ENCODE measurements at places on chromosomes 12 and 14.

GRCh38 chr12:82203086-82203485 is 155.1 kb downstream of the CCDC59 start:
- DNase-seq: no peak

- no peak for DNase-seq
Observed at GRCh38 chr14:76484355-76484754, 108.4 kb downstream of the ESRRB start.

GRCh38 chr12:54390176-54390667 is 5.7 kb upstream of the ZNF385A start:
- no peak for DNase-seq

- no peak for DNase-seq
Observed at GRCh38 chr14:63296060-63296563, 22.6 kb downstream of the GPHB5 start.

DNA sequence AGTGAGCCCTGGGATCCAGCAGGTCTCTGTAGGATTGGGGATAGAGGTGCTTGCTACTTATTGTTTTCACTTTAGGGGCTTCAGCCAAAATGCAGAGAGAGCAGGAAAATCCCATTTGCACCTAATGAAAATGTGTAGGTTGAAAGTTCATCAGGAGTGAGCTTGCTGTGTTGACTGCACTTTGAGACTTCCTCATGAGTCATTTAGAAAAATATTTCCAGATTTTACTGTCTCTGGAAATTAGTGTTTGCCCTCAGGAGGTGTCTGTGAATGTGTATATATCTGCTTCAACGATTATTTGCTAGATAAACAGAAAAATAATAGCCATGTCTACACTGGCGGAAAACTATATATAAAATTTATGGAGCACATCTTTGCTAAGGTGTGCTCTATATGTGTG is 159.3 kb downstream of the CAND1 start:
- no peak for DNase-seq

GRCh38 chr12:26736563-26737486 is 96.2 kb downstream of the ITPR2 start:
- no peak for DNase-seq

DNA sequence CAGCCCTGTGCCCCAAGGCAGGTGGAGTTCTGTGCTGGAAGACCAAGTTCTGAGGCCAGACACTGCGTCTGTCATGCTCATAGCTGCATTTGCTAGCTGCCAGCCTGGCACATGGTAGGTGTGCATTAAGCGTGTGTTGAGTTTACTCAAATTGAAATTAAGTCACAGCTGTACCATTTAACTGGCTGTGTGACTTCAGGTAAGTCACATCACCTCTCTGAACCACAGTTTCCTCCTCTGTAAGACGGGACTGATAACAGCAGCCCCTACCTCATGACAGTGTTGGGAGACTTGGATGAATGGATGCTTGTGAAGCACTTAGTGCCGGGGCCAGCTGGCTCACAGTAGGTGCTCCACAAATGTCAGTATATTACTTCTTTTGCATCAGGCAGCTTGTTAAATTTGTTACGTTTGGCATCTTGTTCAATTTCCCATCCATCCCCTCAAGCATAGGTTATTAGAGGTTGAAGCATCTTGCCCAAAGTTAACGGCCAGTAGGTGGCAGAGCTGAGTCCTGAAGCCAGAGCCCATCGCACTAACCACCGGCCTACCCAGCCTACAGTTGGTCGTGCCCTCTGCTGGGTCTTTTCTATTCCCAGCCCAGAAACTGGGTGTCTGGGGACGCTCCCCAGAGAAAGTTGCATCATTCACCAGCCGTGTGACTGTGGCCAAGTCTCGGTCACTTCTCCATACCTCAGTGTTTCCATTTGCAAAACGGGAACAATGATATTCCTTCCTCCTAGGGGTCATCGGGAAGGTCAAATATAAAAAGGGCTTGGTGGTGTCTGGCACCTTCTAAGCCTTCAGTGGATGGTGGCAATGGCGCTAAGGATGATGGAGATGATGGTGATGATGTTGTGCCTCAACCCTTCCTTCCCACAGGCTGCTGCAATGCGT is 4.5 kb downstream of the DAO start:
- peak; percentile 48 for DNase-seq

- DNase-seq: no peak
Observed at GRCh38 chr12:125314051-125314755, 249.0 kb downstream of the AACS start.

- DNase-seq: no peak
Observed at GRCh38 chr12:22978962-22979361, 354.0 kb downstream of the ETNK1 start.

- DNase-seq: no peak
Observed at GRCh38 chr14:61145903-61146481, 135.1 kb downstream of the TMEM30B start.

DNA sequence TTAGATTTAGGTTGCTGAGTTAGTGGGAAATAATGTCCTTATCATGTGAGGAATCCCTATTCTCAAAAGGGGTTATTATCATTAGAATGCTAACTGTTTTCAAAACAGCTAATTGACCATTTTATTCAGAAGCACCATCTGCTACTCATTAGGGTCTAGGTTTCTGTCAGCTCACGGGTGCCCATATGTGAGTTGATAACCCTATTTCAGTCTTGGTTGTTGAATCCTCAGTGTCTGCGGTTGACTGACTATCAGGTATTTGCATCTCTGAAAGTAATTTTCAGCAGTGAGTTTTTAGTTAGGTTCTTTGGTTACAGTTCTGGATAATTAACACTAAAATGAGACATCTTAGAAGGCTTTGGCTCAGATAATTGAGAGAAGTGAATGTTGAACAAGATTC is 1404.0 kb downstream of the AACS start:
- DNase-seq: no peak

GRCh38 chr12:1502831-1503230 is 91.5 kb downstream of the FBXL14 start:
- DNase-seq: no peak

DNA sequence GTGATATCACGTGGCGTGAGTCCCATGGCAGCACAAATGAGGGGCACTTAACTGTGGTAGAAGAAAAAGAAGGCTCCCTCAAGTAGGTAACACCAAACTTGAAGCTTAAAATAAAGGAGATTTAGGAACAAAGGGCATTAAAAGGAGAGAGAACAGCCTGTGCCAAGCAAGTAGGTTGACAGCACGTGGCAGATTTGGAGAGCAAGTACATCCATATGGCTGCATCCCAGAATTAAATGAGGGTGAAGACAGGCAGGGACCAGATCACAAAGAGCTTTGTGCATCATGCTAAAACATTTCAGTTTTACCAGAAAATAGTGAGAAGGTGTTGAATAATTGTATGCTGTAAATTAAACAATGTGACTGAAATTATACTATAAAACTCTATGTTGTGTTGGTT is 32.8 kb downstream of the KCNMB4 start:
- DNase-seq: no peak

GRCh38 chr14:52363041-52363704 is 49.1 kb downstream of the PTGER2 start:
- no peak for DNase-seq

DNA sequence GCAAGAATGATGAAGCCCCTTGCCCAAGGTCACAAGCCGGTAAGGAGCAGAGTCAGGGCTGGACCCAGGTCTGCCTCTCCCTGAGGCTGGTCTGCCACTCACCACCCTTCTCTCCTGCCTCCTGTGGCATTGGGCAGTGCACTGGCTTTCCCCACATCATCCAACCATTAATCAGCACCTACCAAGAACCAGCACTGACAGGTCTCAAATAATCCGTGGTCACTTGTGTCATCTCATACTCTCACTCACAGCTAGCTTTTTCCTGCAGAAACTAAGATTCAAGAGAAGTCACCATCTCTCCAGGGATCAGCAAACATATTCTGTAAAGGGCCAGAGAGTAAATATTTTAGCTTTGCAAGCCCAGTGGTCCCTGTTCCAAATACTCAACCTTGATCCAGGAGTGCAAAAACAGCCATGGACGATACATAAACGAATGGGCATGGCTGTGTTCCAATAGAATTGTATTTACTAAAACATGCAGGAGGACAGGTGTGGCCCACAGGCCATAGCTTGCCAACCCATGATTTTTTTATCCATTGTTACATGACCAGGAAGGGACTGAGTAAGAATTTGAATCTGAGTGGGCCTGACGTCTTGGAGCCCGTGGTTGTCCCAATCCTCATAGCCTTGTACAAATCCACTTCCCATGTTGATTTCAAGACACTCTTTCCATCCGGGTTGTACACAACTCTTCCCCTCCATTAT is 374.2 kb downstream of the BCL11B start:
- DNase-seq: no peak

GRCh38 chr12:102427543-102427941 is 52.8 kb downstream of the IGF1 start:
- no peak for DNase-seq

- DNase-seq: no peak
Observed at GRCh38 chr14:104687601-104688504, 1.6 kb upstream of the INF2 start.

DNA sequence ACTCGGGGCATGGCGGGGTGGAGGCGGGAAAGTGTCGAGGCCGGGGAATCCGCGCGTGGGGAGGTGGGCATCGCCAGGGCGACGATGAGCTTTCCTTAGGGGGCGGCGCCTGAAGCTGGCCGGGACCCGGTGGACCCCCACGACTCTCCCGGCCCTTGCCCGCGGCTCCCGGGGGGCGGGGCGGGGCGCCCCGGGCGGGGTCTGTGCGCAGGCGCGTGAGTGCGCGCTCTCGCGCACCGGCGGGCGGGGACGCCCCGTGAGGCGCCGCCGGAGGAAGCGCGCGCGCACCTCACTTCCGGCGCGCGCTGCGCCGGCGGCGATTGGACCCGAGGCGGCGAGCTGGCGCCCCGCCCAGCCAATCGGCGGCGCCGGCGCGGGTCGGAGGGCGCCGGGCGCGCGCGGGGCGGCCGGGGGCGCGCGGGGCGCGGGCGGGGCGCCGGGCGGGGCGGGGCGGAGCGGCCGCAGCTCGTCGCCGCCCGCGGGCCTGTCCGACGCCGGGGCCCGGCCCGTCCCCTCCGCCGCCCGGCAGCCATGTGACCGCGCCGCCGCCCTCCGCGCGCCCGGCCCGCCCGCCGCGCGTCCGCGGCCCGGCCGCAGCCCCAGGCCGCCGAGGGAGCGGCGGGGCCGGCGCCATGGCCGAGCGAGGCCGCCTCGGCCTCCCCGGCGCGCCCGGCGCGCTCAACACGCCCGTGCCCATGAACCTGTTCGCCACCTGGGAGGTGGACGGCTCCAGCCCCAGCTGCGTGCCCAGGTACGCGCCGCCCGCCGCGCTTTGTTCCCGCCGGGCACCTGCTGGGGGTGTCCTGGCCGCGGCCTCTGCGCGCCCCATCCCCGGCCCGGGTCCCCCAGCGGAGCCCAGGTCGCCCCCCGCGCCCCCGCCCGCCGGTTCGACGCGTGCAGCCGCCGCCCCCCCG is at the start of gene PACS2:
Gene PACS2 (plus strand): TSS at position 462 of the 914 bp plus-strand sequence. CDS start 171 bp downstream, at position 633.
- DNase-seq: peak; percentile 83

- no peak for DNase-seq
Observed at GRCh38 chr12:131106349-131106941, 152.7 kb downstream of the ADGRD1 start.

DNA sequence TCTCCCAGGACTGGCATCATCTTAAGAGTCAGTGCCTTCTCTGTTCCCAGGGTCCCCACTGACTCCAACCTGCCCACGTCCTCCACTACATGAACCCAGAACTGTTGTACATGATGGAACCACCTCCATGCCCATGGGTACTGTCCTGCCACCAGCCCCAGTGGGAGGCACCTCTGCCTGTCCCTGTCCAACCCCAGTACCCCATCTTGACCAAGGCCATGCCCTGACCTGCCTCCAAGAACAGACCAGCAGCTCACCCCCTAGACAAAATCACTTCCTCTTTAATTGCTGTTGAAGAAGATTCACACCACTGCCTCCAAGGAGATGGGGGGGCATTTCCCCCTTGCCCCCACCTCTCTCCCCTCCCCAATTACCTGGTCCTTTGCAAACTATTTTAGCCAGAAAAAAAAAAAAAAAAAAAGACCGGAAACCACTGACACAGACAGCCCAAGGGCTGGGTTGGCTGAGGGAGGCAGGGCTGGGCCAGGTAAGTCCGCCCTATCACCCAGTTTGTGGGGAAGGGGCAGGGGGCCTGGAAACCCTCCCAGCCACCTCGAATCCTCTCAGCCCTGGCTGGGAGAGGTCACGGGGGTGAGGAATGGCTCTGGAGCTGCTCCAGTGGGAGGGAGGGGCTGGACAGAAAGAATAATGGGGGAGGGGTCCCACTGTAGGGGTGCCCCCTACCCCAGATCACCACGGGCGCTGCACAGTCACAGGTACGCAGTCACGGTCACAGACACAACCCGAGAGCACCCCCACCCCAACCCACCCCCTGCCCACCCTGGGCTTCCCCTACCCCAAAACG is 13.4 kb downstream of the AGAP2 start:
- DNase-seq: no peak

GRCh38 chr12:116559162-116559935 is at the start of gene MAP1LC3B2:
Gene MAP1LC3B2, plus strand, starts transcription at chr12:116559381. Its CDS starts 16,562 bp downstream, at chr12:116575943.
- peak; percentile 65 for DNase-seq

DNA sequence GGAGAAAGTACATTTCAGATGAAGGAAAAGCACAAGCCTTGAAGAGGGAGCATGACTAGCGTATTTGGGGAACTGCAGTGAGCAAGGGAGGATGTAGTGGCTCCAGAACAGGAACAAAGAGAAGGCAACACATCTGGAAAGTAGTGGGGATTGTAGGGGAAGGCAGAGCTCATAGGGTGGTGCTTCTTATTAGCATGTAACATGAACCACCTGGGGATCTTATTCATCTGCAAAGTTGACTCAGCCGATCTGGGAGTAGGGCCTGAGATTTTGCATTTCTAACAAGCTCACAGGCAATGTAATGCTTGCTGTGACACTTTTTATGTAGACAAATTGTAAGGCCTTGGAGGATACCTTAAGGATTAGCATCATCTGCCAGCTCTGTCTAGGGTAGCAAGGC is 447.3 kb downstream of the NELL2 start:
- no peak for DNase-seq

GRCh38 chr12:27616356-27617142 is 79.7 kb upstream of the REP15 start:
- DNase-seq: no peak

- no peak for DNase-seq
Observed at GRCh38 chr12:45918818-45919217, 71.6 kb downstream of the SCAF11 start.

GRCh38 chr14:45038865-45039264 is 45.1 kb upstream of the PRPF39 start:
- no peak for DNase-seq

DNA sequence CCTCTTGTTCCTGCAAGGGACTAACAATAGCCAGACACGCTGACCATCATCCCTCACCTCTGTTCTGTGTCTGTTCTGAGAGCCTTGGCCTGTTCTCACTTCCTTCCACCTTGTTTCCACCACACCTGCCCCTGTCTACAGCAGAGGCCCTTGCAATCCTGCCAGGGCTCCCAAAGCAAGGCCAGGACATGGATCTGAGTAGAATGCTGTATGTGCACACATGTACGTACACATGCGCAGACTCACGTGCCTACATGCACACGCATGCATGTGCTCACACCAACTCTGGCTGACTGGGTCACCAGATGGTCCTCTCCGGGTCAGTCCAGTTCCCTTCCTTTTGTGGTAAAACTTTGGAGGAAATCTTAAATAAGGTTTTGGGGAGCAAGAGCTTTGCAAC is 133.0 kb upstream of the C14orf180 start:
- no peak for DNase-seq

DNA sequence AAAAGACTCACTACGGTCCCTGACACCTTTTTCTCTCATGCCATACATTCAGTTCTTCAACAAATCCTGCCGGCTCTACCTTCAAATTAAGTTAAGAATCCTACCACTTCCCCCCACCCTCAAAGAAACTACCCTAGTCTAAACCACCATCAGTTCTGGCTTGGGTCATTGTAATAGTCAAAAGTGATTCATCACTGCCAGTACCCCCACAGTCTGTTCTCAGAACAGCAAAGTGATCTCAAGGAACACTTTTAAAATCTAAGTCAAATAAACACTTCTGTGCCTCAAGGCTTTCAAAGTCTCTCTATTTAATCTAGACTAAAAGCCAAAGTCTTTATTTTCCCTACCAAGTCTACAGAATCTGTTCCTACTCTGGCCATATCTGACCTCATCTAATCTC is 12.0 kb upstream of the FAM234B start:
- DNase-seq: no peak

Measured in naive thymus-derived CD8-positive, alpha-beta T cell (primary cell).